ENCODE measurements at places on chromosomes 4 and X.

- DNase-seq = no peak
Observed at GRCh38 chr4:87101543-87102199, 118.7 kb downstream of the KLHL8 start.

- no peak for DNase-seq
Observed at GRCh38 chr4:45094684-45095083, 368.3 kb upstream of the GNPDA2 start.

- DNase-seq = no peak
Observed at GRCh38 chrX:13876652-13877051, 59.8 kb upstream of the GPM6B start.

GRCh38 chrX:35664833-35665232, 133.3 kb upstream of the MAGEB16 start:
- DNase-seq = no peak

Data from activated effector memory CD4-positive, alpha-beta T cell treated with anti-CD3 and anti-CD28 coated beads, Interleukin-2, amount 50 U/mL, for 16 hours (primary cell).